ENCODE measurements at places on chromosomes 1 and 21.

GRCh38 chr1:32773018-32773763 lies 44.0 kb downstream of the YARS1 start:
- peak; percentile 87 for DNase-seq

DNA sequence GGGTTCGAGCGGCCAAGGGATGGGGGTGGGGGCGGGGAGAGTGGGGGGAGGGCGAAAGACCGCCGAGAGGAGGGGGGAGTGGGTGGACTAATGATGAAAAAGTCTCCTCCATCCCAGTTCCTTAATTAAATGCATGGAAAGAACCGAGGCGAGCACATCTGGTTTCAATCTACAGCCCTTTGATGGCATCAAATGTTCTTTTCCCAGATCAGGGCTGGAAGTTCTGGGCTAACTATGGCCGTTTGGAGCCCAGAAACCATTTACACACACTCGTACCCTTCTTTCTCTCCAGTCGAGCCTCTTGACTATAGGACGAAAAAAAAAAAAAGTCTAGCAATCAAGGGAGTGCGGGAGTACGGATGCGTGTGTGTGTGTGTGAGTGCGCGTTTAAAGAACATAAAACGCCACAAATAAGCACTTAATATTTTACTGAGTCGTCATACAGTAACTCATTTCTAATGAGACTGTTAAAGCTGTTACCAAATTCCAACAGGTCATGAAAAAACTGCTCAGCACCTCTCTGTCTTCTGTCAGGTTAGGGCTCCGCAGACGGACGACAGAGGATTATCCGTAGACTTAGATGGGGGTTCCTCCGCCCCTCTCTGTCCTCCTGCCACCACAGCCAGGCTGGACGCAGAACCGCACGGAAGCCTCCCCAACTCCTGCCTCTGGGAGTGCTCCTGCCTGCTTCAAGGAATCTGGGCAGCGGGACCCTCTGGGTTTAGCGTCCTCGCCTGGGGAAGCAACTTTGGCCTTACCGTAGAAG lies 2.1 kb upstream of the PRRX1 start:
- DNase-seq, result no peak

GRCh38 chr1:97247196-97247595 lies 525.6 kb downstream of the PTBP2 start:
- DNase-seq, result no peak

DNA sequence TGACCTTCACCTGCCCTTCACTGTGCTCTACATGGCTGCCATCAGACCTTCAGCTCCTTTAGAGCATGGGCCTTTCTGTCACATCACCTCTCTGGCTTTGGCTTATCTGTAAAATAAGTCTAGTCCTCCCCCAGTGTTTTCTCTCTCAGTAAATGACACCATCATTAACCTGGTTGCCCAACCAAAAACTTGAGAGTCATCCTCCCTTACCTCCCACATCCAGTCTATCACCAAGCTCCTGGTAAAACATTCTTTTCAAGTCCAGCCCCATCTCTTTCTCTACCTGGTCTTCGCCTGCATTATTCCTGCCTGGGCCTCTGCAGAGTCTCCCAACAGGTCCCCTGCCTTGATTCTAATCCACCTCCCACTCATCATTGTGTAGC lies 13.1 kb downstream of the SLC26A9 start:
- DNase-seq, result no peak

DNA sequence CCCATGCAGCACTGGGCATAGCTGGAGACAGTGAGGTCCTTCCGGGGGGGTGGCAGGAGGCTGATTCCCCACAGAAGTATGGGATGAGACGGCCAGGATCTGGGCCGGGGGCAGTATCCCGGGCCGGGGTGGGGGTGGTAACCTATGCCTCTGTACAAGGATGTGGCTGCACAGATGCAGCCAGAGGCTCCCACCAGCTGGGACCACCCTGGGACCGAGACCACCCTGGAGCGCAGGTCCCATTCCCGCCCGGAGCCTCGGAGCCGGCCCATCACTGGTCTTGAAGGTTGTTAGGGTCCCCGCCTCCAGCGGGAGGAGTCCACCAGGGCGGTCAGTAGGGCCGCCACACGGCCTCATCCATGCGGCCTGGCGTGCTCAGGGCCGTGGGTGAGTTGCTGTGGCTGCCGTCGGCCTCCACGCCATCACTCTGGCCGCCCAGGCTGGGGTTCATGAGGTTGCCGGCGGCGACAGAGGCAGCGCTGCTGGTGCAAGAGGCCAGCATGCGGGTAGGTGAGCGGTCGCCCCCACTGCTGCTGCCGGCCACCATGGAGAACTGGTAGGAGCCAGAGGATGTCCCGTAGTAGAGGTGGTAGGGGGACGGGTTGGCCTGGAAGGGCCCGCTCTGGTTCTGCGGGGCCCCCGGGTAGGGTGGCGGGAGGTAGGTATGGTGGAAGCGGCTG lies 28.1 kb downstream of the RUNX3 start:
- DNase-seq, result no peak

GRCh38 chr1:54207287-54207686 lies 7.3 kb downstream of the MRPL37 start:
- no peak for DNase-seq

DNA sequence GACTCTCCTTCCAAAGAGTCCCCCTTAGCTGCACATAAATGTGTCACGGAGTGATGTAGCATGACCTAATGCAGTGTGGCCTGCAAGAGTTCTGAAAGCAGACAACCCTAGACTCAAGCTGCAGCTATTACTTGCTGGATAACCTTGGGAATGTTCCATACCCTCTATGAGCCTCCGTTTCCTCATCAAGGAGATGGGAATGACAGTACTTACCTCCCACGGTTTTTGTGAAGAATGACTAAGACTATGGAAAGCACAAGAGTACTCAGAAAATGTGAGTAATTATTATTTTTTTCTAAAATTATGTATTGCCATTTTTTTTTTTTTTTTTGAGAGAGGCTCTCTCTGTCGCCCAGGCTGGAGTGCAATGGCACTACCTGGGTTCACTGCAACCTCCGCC lies 3.0 kb downstream of the TTC39A start:
- DNase-seq, result no peak

DNA sequence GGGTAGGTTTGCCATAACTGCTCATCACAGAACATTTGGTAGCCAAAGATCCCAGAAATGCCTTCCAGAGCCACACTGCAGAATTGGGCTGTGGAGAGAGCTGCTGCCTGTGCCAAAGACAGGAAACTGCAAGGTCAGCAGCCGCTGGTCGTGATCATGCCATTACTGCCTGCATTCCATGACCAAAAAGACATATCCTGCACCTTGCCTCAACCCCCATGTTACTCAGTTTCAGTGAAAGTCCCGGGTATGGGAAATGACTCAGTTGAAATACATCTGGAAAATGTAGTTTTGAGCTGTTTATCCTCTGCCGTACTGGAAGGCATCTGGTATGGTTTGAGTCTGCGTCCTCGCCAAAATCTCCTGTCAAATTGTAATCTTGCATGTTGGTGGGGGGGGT lies 161.7 kb downstream of the FCRL5 start:
- DNase-seq, result no peak

- DNase-seq, result peak; percentile 69
Measured at GRCh38 chr1:219460896-219461815, 151.7 kb downstream of the ZC3H11B start.

DNA sequence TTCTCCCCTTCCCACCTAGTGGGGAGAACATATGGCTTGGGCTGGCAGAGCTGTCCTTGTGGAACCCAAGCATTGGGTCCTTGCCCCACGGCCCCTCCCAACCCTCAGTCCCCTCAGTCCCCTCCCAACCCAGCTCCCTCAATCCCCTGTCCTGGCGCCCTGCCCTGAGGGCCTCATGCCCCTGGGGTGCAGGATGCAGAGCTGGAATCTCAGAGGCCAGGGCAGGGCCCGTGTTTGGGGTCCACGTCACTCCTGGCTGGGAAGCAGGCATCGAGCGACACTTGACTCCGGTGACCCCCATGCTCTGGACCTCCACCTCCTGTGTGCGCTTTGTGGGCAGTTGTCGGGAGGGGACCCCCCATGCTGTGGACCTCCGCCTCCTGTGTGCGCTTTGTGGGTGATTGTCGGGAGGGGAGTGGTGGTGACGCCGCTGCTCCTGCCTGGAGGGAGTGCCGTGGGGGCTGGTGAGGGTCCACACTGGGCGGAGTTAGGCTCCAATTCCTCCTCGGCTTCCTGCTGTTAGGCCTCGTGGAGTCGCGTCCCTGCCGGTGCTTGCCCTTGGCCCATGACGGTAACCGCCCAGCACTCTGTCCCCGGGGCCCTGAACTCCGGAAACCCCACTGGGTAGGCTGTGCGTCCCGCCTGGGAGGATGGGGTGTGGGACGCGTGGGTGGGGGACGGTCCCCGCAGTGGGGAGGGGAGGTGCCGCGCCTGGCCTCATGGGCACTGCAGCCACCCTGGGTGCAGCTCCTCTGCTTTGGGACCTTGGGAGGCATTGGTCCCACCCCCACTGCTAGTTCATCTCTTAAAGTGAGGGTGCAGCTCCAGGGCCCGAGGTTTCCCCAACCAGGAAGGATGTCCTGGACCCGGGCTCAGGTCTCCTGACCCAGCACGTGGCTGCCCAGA lies 31.2 kb downstream of the SLX9 start:
- no peak for DNase-seq

GRCh38 chr21:15445327-15445726 lies 284.5 kb upstream of the USP25 start:
- DNase-seq, result peak; percentile 38

GRCh38 chr1:16243215-16243610 lies 6.2 kb upstream of the CPLANE2 start:
- no peak for DNase-seq

GRCh38 chr21:15094706-15095105 lies 29.9 kb upstream of the NRIP1 start:
- no peak for DNase-seq

GRCh38 chr1:13930151-13930550 lies 230.2 kb downstream of the PRDM2 start:
- peak; percentile 7 for DNase-seq

DNA sequence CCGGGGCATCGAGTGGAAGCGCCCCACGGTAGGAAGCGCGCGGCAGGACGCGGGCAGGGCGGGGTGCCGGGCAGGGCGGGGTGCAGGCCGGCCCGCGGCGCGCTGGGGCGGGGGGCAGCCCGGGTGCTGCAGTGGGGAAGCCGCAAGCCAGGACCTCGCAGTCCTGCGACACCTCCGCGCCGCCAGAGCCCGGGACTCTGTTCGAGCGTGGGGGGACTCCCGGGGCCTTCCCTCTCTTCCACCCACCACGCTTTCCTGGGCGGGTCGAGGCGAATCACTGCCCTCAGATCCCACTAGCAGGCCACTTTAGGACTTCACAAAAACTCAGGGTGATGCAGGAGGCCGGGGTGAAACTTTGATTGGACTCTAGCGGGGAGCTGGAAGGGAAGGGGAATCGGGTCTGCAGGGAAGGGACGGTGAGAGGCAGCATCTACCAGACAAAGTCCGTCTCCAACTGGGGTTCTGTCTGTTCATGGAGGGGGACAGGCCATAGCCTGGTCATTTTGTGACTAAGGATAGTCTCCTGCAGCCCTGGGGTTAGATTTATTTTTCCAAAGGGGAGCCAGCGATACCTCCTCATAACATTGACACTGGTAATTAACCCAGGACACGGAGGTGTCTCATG lies 623 bp downstream of the CAPN2 start:
- no peak for DNase-seq

- DNase-seq, result no peak
Measured at GRCh38 chr1:198435056-198435455, 105.4 kb downstream of the ATP6V1G3 start.

- no peak for DNase-seq
Measured at GRCh38 chr1:158563853-158564252, 6.5 kb downstream of the OR6P1 start.

- no peak for DNase-seq
Measured at GRCh38 chr1:7366955-7367665, 404.0 kb upstream of the VAMP3 start.

GRCh38 chr1:22753481-22753971 lies 42.9 kb downstream of the EPHB2 start:
- no peak for DNase-seq

- peak; percentile 45 for DNase-seq
Measured at GRCh38 chr1:61012341-61012761, 70.0 kb upstream of the NFIA start.

DNA sequence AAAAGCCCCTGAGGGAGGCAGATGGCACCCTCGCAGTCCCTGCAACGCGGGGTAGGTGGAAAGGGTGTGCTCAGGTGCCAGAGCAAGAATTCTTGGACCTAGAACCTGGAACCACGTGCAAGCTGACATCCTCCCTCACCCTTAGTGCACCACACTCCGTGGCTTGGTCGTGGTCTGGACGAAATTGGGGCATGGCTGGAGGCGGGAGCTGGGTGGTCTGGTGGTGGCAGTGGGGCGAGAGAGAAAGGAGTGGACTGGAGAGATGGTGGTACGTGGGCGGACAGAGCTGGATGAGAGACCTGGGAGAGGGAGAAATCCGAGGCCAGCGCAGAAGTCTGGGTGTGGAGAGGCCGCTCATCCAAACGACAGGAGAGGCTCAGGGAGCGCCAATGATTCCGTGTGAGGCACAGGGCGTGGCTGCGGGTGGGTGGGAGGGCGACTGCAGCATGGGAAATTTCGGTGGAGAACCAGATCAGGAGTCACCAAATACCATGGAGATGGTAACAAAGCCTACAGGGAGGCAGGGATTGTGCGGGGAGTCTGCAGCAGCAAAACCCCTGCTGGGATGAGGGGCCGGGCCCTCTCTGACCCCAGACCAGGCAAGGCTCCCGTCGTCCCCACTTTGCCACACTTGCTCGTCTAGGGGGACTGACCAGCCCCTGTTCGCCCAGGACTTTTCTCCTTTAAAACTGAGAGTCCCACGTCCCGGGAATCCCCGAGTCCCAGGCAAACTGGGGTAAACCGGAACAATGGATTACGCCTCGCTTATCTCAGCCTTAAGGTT lies 31.9 kb downstream of the CDCP2 start:
- no peak for DNase-seq

DNA sequence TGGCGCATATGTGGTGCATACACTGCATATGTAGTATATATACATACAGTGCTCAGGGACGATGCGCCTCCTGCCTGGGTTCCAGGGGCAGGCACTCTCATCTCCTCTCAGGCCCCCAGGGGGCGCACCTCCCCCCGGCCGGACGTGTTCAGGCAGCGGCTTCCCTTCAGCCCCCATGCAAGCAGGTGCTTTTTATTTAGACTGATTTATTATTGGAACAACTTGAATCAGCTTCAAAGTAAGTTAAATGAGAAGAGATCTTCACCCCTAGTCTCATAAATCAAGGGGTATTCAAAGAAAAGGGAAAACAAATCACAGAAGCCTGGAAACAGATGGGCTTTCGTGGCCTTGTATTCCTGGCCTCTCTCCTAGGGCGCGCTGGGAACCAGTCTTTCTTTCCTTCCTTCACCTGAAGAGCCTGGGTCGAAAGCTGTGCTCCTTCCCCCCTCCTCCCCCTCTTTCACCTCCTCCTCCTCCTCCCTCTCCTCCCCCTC lies 64.6 kb downstream of the UBIAD1 start:
- peak; percentile 39 for DNase-seq

GRCh38 chr1:226086776-226087175 lies 24.3 kb downstream of the H3-3A start:
- no peak for DNase-seq

DNA sequence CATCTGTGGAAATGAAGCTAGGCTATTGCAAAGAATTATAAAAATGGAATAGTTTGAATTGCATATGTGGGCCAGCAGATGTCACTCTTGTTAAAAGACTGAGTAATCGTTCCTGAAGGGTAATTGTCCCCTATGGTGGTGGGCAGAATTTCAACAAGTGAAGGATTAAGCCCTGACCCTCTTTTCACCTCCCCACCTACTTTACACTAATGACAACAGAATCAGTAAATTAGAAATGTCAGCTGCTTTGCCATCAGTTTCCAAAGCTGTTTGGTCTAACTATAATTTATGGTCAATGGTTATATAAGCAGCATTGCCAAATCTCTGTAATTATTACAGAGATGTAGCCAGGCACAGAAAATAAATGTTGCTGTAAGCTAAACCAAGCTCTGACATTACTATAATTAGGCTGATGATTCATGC lies 898.6 kb downstream of the AMY1C start:
- DNase-seq, result peak; percentile 73
